ENCODE measurements at places on chromosomes 5 and 9.

DNA sequence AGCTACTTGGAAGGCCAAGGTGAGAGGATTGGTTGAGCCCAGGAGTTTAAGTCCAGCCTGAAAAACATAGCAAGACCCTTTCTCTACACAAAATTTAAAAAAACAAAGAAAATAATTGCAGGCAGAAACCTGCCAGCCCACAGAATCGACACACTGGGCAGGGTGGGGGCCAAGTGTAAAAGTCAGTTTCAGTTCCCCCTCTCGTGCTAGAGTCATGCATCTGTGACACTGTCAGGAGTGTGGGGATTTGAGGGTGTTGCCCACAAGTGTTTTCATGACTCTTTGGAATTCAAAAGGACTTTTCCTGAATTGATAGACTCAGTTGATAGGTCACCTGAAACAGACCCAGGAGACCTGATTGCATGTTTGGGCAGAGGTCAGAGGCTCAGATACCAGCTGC lies 47.6 kb downstream of the PRRC2B start:
- DNase-seq: no peak

DNA sequence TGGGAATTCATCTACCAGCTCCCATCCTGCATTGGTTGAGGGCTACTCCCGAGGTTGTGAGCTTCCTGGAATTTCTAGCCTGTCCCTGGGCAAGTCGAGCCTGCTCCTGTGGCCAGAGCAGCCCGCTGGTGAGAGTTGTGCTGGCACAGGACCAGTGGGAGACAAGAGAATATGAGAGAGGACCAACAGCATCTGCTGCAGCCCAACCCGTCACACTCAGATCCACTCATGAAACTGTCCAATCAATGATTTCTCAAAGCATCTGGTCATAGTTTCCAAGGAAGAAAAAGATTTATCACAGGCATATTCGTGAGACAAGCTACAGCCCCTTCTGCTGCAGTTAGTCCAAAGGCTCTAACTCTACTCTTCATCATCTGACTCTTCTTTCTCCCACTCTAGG lies 64.4 kb upstream of the RAI14 start:
- no peak for DNase-seq

DNA sequence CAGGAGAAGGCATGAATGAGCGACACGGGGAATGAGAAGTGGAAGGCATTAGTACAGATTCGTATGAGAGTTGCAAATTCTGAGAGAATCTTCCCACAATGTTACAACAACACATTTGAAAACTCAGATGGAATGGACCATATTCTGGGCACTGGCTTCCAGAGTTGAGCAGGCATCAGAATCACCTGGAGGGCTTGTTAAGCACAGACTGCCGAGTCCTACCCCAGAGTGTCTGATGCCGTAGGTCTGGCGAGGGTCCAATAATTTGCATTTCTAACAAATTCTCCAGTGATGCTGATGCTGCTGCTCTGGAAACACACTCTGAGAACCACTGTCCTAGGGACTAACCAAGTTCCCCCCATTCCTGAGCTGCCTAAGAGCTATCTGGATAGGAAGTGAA lies 2.9 kb upstream of the TLX3 start:
- DNase-seq: no peak

- DNase-seq: no peak
Observed at GRCh38 chr5:136230176-136230575, 37.2 kb upstream of the SMIM32 start.

GRCh38 chr9:26301659-26302058 lies 590.9 kb downstream of the CAAP1 start:
- DNase-seq: no peak

- no peak for DNase-seq
Observed at GRCh38 chr5:14614490-14614889, 32.9 kb downstream of the OTULINL start.

DNA sequence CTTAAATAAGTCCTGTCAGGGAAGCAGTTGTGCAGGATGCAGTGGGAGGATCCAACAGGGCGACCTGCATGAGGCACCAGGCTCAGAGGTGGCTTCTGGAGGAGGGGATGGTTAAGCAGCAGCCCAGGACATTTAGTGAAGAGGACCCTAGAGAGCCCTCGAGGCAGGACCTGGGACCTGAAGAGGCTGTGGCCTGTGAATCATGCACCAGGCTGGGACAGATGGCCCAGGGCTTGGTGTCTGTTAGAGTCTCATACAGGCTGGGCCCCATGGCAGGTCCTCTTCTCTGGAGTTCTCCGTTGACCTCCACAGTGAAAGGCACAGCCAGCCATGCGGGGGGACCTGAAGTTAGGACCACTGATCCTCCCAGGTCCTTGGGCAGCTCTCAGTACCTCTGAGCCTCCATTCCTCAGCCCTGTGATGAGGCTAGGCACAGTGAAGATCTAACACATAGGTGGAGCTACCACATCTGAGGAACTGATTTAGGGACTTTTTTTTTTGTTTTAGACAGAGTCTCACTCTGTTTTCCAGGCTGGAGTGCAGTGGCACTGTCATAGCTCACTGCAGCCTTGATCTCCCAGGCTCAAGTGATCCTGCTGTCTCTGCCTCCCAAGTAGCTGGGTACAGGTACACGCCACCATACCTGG lies 60.8 kb upstream of the GARNL3 start:
- no peak for DNase-seq

GRCh38 chr5:96285823-96286222 lies 147.2 kb downstream of the PCSK1 start:
- no peak for DNase-seq

DNA sequence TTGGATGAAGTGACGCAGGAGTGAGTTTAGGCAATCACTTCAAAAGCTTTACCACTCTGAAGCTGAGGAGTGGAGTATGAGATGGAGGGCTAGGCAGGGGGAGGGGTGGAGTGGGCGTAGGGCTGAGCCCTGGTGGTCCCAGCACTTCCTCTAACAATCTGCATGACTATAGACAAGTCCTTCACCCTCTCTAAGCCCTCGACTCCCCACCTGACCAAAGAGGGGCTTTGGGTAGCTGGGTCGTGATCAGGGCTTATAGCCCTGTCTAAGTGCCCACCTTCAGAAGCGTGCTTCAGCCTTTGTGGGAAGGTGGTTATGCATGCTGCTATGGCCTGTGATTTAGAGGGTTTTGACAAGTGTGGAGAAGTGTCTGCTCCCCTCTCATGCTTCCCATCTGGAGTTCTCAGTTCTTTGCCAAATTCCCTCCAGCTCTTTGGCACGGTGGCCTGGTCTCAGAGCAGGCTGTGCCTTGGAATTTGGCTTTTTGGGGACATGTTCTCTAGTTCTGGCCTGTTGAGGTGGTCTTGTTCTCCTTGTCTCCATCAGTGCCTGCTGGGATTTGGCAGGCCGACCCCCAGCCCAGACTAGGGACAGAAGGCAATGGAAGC lies 53.0 kb downstream of the ACTBL2 start:
- no peak for DNase-seq

GRCh38 chr9:102237520-102237919 lies 499.1 kb upstream of the GRIN3A start:
- DNase-seq: no peak

DNA sequence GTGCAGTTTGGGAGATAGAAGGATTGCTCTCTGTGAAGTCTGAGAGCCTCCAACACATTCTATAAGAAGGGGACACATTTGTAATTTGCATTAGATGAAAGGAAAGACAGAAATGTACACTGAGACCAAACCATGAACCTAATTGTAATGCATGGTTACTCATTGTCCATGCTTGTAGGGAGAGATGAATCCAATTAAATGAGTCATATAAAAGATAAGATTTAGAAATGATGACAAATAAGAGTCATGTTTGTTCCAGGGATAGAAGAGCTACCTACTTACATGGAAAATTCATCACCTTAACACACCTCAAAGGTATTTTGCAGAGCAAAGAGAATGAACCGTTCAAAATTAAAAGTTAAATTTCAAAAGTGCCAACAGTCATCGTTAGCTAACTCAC lies 85.1 kb downstream of the FBXL7 start:
- no peak for DNase-seq

DNA sequence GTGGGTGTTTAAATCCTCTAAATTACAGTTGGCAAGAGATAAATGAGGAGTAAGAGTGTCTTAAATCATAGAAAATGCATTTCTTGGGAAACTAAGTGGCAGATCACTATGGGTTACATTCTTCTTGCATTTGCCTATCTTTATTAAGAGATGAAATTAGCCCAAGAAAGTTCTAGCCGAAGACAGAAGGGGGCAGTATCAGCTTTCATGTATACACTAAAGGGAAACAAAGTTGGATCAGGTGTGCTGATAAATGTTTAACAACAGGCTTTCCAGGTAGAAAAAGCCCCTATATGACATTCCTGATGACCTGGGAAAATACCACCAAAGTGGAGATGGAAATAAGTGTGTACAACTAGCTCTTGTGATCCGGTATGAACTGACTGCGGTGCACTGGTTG lies 81.9 kb upstream of the TLR4 start:
- DNase-seq: no peak

- no peak for DNase-seq
Observed at GRCh38 chr9:101408374-101409078, 9.9 kb downstream of the ZNF189 start.

DNA sequence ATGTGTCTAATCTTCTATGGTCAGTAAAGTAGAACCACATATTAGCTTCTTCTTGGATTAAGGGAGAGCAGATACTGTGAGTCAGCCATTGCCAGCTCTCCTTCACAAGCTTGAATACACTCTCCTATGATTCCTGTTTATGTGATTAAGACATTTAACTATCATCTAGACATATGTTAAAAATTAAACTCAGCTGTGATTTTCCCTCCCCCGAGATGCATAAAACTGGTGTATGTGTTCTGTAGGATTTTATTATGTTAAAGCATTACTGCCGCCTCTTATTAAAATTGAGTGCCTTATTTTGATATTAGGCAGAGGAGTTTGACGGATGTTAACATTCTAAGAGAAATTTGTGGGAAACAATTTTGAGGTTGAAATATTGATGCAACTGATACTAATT lies 114.6 kb downstream of the ACTBL2 start:
- DNase-seq: no peak

GRCh38 chr9:22050924-22051323 lies 41.8 kb upstream of the CDKN2B start:
- DNase-seq: no peak

DNA sequence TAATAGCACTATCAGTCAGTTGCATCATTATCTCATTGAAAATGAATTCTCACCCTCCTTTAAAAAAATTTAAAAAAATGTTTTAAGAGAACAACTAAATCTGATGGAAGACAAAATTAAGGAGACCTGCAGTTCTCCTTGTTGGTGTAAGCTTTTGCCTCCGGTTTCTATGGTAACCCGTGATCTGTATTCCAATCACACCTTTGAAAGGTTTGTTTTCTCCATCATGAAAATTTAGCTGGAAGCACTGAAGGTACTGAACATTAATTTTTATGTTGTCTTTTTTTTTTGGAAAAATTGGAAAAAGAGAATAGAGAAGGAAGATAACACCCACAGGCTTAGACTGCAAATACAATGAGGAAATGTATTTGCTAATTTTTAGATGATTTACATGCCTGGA lies 2.5 kb upstream of the BASP1 start:
- DNase-seq: no peak

- no peak for DNase-seq
Observed at GRCh38 chr5:7955476-7955875, 86.5 kb downstream of the MTRR start.

DNA sequence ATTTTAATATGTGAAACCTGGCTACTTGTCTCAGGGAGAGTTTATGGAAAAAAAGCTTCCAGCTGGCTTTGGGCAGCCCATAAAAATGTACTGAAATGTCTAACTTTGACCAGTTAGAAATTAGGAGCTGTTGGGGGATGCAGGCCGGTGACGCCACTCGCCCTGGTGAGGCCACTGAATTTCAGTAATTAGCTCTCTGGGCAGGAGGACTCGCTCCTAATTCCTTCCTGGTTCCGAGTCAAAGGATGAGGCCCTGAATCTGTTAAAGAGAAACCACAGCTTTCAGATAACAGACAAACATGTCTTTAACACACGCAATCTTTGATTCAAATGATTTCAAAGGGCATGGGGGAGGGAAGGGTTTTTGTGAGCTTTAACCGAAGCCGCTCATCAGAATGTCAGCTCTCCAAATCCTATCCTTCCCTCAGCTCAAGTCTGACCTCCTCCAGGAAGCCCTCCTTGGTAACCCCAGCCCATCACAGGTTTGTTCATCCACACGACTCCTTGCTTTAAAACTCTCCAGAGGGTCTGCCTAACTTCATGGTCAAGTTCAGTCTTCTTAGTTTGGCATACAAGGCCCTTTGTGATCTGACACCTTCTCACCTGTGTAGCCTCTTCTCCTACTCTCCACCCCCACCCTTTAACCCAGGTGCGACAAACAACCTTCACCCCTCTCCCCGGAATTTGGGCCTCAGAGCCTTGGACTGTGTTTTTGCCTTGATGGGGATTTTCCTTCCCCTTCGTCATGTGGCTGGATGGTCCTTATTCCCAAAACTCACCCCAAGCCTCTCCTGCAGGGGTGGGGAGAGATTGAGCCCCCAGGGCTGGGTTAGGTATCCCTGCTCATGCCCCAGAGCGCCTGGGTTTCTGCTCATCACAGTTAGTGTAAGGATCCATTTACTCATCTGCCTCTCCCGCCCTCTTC lies 13.6 kb upstream of the PHF19 start:
- DNase-seq: no peak

DNA sequence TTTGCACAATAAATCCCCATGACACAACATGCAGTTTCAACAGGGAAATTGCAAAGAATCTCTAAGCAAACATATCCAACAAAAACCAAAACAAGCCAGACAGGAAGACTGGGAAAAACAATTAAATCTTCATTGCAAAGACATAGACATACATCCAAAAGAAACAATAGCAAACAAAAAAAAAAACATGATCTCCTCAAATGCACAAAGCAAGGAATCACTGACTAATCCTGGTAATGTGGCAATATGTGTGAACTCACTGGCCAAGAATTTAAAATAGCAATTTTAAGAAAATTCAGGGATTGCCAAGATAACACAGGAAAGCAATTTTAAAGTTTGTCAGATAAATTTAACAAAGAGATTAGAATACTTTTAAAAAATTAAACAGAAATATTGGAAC lies 520.1 kb upstream of the SMC2 start:
- DNase-seq: no peak

DNA sequence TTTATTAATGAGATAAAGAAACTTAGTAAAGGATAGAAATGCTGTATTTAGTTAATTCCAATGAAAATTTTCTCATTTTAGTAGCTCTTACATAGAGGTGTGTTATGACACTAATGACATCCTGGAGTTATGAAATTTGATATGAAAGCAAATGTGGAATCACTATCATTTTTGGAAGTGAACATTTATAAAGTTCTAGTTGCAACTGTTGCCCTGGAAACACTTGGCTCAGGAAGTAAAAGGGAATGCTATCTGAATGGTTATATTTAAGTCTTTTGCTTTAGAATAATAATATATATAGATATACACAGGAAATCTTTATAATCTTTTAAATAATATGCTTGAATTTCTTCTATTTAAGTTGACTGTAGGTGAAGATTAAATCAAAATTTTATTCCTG lies 16.7 kb downstream of the ADAMTS19 start:
- DNase-seq: no peak

GRCh38 chr5:150298701-150299451 lies 3.8 kb downstream of the ARSI start:
- no peak for DNase-seq

GRCh38 chr5:39231705-39232525 lies 12.6 kb upstream of the FYB1 start:
- no peak for DNase-seq
